Bronchial epithelial cell (primary cell): ENCODE measurements at places on chromosomes 16 and 17. TPM values are rescaled to one million over a fixed set of nuclear protein-coding genes. Genes with fewer than 3 reads are reported as not detected.

The GJD3 gene
- total RNA-seq: 0.13 and 0.53 TPM in 2 replicates

The SDR42E2 gene
- total RNA-seq: not detected in 2 replicates

The CTRB2 gene
- not detected in 2 replicates for total RNA-seq

The KIF22 gene
- 11.3 and 12.0 TPM in 2 replicates for total RNA-seq

The SCNN1G gene
- total RNA-seq: 0.38 TPM in 1 of 2 replicates, not detected in the other

The IRX3 gene
- 2.1 and 6.0 TPM in 2 replicates for total RNA-seq

The CMTM1 gene
- total RNA-seq: 0.26 and 0.38 TPM in 2 replicates
